ENCODE measurements at places on chromosomes 12 and 14.

DNA sequence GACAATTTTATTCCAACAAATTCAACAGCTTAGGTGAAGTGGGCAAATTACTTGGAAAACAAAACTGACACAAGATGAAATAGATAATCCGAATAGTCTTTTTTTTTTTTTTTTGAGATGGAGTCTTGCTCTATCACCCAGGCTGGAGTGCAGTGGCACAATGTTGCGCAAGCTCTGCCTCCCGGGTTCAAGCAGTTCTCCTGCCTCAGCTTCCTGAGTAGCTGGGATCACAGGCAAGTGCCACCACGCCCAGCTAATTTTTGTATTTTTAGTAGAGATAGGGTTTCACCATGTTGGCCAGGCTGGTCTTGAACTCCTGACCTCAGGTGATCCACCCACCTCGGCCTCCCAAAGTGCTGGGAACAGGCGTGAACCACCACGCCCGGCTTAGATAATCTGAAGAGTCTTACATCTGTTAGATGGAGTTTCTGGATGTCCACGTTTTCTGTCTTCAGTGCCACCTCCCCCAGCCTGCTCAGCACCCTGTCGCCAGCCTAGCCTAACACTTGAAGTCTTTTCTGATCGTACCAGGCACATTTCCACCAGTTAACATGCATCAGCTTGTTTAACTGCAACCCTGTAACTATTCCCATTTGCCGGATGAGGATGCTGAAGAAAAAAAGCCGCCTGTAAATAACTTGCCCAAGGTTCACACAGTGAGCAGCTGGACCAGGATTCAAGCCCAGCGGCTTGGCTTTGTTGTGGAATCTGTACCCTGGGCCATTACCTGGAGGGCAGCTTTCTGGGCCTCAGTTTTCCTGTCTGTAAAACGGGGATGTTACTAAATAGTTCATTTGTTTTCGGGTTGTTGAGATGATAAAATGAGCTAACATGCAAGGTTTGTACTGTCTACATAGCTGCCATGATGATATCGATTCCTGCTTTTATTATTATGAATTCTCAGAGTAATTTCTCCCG is 26.4 kb downstream of the FBRSL1 start:
- DNase-seq = no peak

- DNase-seq = no peak
Observed at GRCh38 chr12:114311974-114312373, 94.0 kb downstream of the TBX5 start.

GRCh38 chr12:132788375-132789098 is 26.9 kb upstream of the ANKLE2 start:
- no peak for DNase-seq

GRCh38 chr14:24880689-24881088 is 169.3 kb downstream of the STXBP6 start:
- DNase-seq = no peak

DNA sequence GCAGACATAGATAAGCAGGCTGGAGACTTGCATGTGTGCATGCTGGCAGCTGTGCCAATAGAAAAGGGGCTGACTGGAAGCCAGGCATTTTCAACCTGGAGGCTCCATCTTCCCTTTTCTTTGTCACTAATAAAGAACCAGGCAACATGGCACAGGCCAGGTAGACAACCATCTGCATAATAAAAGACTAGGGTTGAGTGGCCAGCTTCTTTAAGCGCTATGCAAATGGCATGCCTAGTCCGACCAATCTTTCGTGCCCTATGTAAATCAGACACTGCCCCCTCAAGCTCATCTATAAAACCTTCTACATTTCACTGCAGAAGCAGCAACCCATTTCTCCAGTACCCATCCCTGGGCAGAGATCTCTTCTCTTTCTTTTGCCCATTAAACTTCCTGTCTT is 4.6 kb upstream of the KLRC1 start:
- no peak for DNase-seq

DNA sequence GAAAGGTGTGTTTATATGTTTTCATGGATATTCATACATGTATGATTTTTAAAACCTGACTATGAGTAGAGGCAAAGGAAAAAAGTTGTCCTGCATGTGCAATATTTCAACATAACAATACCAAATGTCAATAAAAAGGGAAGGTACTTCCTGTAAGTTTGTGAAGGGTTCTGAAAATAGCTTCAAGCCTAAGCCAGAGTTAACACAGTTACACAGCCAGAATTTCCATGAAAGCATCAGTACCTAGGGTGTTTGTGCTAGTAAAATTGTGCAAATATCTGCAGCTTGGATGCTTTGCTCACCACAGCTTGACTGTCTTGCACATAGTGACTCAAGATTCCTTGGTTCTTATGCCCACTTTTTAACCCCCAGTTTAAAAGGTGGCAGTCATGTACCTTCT is 193.1 kb upstream of the FAR2 start:
- DNase-seq = no peak

DNA sequence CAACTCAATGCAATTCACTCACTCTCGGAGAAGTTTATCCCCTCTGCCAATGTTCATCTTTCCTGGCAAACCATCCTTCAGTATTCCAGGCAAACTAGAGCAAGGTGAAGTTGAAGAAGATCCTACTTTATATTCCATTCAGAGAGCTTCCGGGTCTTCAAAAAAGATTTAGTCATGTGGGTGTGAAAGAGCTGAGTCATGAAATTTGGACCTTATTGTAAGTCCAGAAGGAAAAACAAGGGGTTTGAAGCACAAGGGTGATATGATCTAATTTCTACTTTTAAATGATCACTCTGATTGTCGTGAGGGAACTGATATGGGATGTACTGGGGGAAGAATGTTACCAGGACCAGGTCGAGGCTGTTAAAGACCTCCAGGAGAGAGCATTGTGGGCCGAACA is 2.8 kb upstream of the PRH2 start:
- no peak for DNase-seq

DNA sequence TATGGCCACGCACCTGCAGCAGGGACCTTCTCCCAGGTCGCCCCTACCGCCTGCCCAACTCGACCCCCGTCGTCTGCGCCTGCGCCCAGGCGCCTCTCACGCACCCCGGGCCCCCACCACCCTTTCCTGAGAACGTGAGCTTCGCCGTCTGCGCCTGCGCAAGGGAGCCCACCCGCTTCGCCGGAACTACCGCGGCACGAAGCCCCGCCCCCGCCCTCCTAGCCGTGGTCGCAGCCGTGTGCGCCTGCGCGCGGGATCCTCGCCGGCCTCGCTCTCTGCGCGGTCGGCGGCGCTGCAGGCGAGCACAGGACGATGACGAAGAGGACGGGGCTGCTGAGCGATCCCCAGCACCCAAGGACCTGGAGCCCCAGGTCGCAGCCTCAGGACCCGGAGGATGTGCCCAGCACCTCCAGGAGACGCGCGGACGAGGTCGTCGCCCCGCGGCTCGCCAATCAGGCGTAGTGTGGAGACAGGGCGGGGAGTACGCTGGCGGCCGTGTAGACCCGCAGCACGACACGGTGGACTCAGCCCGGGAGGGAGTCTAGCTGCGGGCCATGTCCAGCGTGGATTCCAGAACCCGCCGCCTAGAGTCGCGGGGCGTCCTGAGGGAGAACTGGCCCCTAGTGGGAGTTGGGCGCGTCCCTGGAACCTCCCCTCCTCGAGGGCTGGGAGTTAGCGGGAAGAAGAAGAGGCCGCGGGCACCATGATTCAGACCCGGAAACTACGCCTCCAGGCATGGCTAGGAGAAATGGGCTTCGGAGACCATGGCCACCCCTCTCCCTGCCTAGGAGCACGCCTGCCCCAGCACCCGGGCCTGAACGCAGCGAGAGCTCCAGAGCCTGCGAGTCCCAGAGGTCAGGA is 1120.8 kb upstream of the TMEM132C start:
- DNase-seq = no peak

DNA sequence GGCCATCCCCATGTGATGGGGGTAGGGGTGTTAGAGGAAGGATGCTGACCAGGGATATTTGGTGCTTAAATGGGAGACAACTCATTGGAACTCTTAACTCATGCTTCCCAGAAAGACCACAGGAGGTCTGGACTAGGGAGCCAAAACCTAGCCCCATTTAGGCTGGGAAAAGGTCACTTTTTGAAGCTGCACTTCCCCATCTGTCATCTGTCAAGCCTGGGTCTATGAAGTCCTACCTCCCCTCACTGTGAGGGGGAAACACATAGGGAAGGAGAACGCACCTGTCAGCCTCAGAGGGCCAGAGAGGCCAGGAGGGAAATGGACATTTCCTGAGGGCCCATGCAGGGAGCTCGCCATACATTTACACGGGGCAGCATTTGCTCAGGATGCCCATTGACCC is 321.0 kb downstream of the BCL11B start:
- no peak for DNase-seq

- DNase-seq = no peak
Observed at GRCh38 chr14:31124197-31124596, 83.4 kb downstream of the HECTD1 start.

DNA sequence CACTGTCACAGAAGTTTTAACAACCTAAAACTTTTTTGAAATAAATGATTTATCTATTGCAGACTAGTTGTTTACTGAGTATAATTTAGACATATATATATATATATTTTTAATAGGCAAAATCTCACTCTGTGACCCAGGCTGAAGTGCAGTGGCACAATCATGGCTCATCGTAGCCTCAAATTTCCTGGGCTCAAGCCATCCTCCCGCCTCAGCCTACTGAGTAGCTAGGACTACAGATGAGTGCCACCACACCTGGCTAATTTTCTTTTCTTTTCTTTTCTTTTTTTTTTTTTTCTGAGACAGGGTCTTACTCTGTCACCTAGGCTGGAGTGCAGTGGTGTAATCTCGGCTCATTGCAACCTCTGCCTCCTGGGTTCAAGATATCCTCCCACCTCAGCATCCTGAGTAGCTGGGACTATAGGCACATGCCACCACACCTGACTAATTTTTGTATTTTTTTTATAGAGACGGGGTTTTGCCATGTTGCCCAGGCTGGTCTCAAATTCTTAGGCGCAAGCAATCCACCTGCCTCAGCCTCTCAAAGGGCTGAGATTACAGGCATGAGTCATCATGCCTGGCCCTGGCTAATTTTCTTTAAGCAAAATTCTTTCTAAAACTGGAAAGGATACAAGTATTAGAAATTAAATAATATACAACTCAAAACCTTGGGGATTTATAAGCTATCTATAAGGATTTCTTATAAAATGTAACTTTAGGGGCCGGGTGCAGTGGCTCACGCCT is 23.1 kb downstream of the EEA1 start:
- no peak for DNase-seq

DNA sequence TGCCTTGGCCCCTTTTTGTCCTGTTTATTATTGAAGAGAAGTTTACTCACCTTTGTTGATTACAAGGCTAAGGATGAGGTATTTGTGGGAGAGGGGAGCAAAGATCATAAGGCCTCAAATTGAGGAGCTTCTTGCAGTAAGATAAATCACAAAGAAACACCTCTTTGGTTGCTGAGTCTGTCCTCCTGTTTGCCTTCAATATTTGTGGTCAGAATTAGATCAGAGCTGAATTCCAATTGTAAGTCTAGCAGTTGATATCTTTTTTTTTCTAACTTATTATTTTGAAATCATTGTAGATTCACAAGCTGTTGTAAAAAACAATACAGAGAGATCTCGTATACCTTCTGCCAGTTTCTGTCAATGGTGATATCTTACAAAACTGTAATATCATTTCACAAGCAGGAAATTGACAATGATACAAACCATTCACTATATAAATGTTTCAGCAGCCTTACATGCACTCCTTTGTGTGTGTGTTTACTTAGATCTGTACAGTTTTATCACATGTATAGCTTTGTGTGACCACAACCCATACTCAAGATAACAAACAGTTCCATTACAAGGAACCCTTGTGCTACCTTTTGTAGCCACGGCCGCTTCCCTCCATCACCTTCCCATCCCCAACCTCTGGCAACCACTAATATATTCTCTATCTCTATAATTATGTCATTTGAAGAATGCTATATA is 97.4 kb downstream of the KICS2 start:
- DNase-seq = no peak

- DNase-seq = no peak
Observed at GRCh38 chr12:57280211-57281062, 29.4 kb upstream of the STAC3 start.

DNA sequence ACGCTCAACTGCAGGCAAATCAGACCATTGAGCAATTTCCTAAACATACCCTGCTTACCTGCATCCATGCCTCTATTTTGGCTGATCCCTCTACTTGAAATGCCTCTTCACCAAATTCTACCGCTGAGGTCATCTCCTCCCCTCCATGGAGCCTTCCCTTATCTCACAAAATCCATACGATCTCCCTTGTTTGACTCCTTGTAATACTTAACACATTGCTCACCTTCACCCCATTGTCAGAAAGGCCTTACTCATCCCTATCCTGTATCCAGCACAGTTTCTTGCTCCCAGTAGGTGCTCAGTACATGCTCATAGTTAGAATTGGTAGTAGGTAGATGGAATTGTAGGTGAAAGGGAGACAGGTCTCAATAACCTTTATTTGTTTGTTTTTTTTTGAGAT is 5.4 kb downstream of the DDN start:
- no peak for DNase-seq

GRCh38 chr12:72082986-72083820 is 144.6 kb downstream of the TPH2 start:
- DNase-seq = no peak

DNA sequence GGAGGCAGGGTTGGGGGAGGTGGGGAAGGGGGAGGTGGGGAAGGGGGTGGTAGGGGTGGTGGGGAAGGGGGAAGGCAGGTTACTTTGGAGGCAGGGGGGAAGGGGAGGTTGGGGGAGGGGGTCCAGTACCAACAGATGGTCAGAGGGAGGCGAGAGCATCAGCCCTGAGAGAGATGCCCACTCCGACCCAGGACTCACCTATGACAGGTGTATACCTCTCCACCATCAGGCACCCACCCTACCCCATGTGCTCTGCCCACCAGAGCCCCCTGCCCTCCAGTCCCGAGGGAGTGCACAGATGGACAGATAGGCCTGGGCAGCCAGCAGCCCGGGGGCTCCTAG is 18.6 kb downstream of the JAG2 start:
- no peak for DNase-seq

DNA sequence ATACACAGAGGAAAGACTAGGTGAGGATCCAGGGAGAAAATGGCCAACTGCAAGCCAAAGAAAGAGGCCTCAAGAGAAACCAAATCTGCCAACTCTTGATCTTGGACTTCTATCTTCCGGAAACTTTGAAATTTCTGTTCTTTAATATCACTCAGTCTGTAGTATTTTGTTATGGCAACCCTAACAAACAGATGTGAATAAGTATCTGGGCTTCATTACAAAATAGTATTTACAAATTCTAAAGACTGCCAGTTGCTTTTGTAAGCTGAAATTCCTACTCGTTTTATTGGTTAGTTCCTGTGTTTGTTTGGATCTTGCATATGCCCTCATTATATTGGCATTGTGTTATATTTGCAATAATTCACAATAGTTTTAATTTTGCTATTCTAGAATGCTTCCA is 143.2 kb upstream of the USP15 start:
- DNase-seq = no peak

- DNase-seq = peak; percentile 78
Observed at GRCh38 chr12:55073043-55074022, 52.9 kb upstream of the OR9K2 start.

GRCh38 chr14:95395098-95395737 is 75.5 kb upstream of the CLMN start:
- no peak for DNase-seq
